ENCODE measurements at places on chromosomes 5 and 9. TPM values are rescaled to one million over a fixed set of nuclear protein-coding genes. Genes with fewer than 3 reads are reported as not detected.

- no peak for DNase-seq
Observed at GRCh38 chr5:71973563-71973962, 133.7 kb upstream of the MAP1B start.

DNA sequence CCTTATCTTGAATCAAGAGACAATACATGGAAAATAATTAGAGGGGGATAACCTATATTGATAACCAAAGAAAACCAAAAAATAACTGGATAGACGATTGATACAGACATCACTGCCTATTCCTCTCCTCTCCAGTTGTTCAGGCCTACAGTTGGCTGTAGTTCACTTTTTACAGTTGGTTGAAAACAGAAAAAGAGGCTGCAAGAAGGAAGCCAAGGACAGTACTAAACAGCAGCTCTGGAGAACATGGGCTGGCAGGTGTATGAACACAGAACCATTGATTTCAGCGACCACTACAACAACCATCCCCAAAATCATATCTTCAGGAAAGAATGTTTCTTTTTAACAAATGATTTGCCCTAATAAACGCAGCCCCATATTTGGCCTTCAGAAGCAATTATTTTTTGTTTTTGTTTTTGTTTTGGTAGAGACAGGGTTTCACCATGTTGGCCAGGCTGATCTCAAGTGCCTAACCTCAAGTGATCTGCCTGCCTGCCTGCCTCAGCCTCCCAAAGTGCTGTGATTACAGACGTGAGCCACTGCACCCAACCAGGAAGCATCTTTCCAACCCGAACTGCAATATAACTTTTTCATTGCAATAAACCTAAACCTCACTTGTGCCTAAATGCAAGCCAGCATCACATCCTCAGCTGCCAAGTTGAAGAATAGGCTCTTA is 64.3 kb downstream of the MLLT3 start:
- no peak for DNase-seq

DNA sequence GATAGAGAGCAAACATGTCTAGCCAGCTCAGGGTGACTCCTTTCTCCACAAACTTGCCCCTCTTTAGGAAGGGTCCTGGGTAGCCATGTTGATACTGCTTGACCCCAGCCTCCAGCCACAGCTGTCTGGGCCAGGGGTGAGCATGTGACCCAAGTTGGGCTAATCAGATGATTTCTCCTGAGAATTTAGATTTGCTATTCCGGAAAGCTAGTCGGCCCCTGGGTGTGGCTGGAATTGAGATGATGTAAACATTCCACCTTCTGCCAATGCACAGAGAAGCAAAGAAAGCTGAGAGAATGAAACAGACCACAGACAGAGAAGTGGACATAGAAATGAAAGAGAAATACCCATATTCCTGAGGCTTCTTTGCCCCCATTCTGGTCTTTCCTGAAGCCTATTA is 17.8 kb upstream of the B4GALT1 start:
- DNase-seq = no peak

The TRUB2 gene
- 48.8 TPM for total RNA-seq

GRCh38 chr9:132609184-132609583 is 26.8 kb downstream of the BARHL1 start:
- DNase-seq = no peak

- no peak for DNase-seq
Observed at GRCh38 chr9:36317766-36318165, 59.5 kb upstream of the GNE start.

DNA sequence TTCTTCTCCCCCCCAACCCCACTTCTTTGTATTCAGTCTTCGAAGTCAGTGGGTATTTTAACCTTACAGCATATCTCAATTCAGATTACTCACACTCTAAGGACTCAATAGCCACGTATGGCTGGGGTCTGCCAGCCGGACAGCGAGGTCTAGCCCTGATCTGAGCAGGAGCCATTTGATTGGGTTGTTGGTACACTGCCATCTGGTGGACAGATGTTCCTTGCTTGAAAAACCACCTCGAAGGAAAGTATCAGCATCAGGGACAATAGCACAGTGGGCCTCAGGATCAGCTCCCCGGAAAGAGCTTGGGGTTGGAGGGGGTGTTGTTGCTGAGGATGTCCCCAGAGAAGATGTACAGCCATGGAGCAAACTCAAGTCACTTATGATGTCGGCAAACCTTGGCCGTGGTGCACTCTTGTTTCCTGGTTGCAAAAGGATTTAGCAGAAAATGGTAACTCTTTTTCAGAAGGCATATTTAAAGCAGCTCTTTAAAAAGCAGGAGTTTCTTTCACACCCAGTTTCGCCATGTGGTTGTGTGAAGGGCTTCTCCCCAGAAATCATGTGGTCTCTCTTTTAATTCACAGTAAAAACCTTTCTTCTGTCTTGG is 31.7 kb upstream of the KCNMB1 start:
- DNase-seq = peak; percentile 12

The RXRA gene
- total RNA-seq = 10.0 TPM

- DNase-seq = no peak
Observed at GRCh38 chr5:9572246-9572645, 26.4 kb upstream of the SEMA5A start.

The SCGB3A1 gene
- total RNA-seq = 2.0 TPM

The MSX2 gene
- total RNA-seq = not detected

DNA sequence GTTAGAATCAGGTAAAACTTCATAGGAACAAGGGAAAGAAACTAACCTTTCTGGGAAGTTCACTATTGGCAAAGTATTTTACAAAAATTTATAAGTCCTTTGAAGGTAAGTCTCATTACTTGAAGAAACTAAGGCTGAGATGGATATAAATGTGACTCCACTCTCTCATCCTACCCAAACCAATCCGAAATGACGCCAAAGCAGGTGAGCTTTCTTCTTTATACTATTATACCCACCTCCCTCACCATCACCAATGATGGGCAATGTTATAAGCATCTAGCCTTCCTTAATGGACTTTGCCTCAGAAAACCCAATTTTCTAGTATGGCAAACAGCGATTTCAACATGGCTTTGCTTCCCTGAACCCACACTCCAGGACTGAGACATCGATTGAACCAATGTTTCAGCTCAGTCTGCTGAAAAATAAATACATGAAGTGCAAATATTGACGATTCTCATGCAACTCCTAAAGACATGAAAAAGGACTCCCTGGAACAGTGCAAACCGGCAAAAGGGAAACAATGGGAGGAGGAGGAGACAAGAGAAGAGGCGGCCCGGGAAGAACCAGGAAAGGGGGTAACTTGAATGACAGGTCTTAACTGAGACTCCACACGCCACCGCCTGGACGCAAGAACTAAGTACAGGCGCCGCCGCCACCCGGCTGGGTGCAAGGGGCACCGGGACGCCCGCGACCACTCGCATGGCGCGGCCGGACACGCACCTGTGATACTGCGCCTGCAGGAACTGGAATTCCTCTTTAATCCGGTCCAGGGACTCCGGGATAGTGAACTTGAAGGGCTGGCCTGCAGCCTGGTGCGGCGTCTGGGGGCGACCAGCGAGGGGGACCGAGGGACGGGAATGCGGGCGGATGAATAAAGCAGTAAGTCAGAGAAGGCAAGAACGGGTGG is 2.5 kb downstream of the TLE1 start:
- DNase-seq = no peak

The QRFP gene
- not detected for total RNA-seq

GRCh38 chr9:4700091-4700490 is 20.7 kb downstream of the CDC37L1 start:
- no peak for DNase-seq

All from CD8-positive, alpha-beta memory T cell (primary cell).